Esophagus squamous epithelium (tissue), 5 donors: ENCODE measurements at places on chromosomes 1 and 21. TPM values are rescaled to one million over a fixed set of nuclear protein-coding genes. Genes with fewer than 3 reads are reported as not detected.
A peak's percentile ranks its signal among the peaks of the same experiment; 100 is the strongest.

DNA sequence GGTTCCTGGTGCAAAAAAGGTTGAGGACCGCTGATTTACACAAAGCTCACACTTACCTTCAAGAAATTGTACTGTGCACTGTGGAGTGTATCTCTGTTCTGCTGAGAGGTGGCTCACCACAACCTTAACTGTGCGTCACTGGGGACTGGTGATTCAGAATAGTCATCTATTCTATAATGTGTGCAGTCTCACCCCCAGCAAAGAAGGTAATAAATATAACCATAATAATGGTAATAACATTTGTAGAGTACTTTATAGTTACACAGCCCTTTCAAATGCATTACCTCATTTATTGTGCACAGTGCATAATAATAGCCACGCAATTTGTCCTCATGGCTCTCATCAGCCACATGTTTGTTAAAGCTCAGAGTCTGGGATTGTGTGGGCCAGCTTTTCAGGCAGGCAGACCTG is 59.4 kb upstream of the DUSP10 start:
- no peak overlapping the region for H3K4me3 ChIP-seq
- H3K4me1 ChIP-seq: peaks cover 9% of the 10 kb centered on the region
- DNase-seq: no peak

Gene DNAJC28
- 0.57 TPM for total RNA-seq

- H3K27ac ChIP-seq: no peak overlapping the region
- H3K36me3 ChIP-seq: no peaks in the 10 kb centered on the region
- H3K4me3 ChIP-seq: no peak overlapping the region
- H3K27me3 ChIP-seq: no peaks in the 10 kb centered on the region
- H3K4me1 ChIP-seq: no peaks in the 10 kb centered on the region
These were observed 210.6 kb upstream of the ADGRL2 start for GRCh38 chr1:81590171-81590570.

Gene CSMD2
- under 0.01 TPM for total RNA-seq

DNA sequence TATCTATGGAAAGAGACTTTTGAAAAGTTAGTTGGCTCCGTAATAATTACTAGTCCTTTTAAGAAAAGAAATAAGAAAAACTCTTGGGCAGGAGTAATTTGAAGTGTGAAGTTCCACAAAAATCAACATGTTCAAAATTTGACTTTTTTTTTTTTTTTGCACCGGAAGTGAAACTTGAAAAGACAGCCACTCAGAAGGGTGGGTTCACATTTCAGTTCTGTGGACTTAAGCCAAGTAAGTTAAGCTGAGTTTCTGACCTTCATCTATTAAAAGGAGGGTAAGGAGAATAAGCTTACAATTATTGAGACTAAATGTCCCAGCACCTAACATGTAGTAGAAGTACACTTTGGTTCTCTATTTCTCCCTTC is 11.0 kb downstream of the RO60 start:
- H3K36me3 ChIP-seq: no peaks in the 10 kb centered on the region
- no peak for DNase-seq
- no peak overlapping the region for H3K27ac ChIP-seq

DNA sequence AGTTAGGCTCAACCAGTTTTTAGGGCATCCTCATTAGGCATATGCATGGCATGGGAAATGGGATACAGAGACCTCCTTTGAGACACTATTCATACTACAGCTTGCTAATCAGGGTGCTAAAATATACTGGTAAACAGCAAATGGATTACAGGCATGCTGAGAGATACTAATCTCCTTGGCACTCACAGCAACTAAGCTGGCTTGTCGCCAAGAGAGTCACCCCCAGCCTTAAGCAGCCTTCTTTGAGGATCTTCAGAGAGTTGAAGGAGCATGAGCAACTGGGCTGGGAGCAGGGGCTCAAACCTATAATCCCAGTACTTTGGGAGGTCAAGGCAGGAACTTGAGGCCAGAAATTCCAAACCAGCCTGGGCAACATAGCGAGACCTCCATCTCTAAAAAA is 120.1 kb upstream of the NR5A2 start:
- no peak overlapping the region for H3K27ac ChIP-seq
- DNase-seq: no peak
- no peak overlapping the region for H3K4me3 ChIP-seq
- no peaks in the 10 kb centered on the region for H3K4me1 ChIP-seq

Gene CHAF1B
- 2.9 TPM for total RNA-seq

DNA sequence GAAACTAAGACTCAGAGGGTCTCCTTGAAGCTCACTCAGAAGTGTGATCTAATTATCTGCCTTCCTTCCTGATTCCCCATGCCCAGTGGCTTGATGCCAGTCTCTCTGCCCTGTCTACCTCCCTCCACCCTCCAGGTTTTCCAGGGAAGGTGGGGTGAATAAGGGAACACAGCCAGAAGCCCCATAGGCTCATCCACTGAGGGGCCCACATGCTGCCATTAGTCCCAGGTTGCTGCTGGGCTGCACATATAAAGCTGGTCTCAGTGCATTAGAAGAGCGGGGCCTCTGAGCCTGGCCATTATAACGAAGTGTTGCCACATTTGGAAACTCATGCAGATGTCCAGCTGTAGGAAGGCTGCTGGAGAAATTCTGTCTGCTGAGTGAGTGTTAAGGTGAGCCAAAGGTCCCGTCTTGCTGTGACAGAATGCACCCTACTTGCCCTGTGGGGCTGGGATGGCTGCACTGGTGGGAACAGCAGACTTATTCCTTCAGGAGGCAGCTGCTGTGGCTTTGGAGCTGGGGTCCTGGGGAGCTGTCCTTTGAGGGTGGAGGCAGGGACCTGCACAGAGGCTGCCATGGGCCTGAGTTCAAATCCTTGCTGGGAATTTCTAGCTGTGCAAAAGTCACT is 2.9 kb downstream of the ADORA1 start:
- H3K27ac ChIP-seq: no peak overlapping the region
- H3K4me3 ChIP-seq: no peak overlapping the region
- peaks cover 13% of the 10 kb centered on the region for H3K4me1 ChIP-seq
- no peaks in the 10 kb centered on the region for H3K27me3 ChIP-seq

- peaks cover 67% of the 10 kb centered on the region for H3K36me3 ChIP-seq
- no peak for DNase-seq
- peak overlapping the region; percentile 30 for H3K27ac ChIP-seq
- no peaks in the 10 kb centered on the region for H3K27me3 ChIP-seq
These were observed 15.1 kb downstream of the THEMIS2 start for GRCh38 chr1:27887215-27888021.

DNA sequence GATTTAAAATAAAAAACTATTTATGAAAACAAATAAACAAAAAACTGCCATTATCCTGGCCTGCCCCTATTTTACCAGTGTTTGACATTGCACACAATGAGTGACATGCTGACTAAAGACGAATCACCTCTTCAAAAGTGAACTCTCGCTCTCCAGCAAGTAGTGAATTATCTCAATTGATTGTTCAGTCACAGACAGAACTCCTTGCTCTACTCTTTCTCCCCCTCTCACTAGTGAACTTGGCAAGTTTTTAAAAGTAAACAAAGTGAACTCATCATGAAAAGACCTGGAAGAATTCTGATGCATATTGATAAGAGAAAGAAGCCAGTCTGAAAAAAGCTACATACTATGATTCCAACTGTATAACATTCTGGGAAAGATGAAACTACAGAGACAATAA is 4.7 kb upstream of the C1orf52 start:
- H3K4me3 ChIP-seq: no peak overlapping the region
- no peak overlapping the region for H3K27ac ChIP-seq
- no peaks in the 10 kb centered on the region for H3K27me3 ChIP-seq
- no peak for DNase-seq
- H3K4me1 ChIP-seq: peaks cover 8% of the 10 kb centered on the region
- peaks cover 5% of the 10 kb centered on the region for H3K36me3 ChIP-seq

Gene TRABD2B
- 0.53 TPM for total RNA-seq
